ENCODE measurements at places on chromosomes 12 and 14.
A peak's percentile ranks its signal among the peaks of the same experiment; 100 is the strongest.

- DNase-seq: peak; percentile 24
These were observed 126.6 kb downstream of the BCAT1 start for GRCh38 chr12:24822121-24822899.

GRCh38 chr12:89134213-89134770 is 218.0 kb downstream of the DUSP6 start:
- no peak for DNase-seq

GRCh38 chr12:113674996-113675395 is 203.3 kb upstream of the LHX5 start:
- DNase-seq: no peak

DNA sequence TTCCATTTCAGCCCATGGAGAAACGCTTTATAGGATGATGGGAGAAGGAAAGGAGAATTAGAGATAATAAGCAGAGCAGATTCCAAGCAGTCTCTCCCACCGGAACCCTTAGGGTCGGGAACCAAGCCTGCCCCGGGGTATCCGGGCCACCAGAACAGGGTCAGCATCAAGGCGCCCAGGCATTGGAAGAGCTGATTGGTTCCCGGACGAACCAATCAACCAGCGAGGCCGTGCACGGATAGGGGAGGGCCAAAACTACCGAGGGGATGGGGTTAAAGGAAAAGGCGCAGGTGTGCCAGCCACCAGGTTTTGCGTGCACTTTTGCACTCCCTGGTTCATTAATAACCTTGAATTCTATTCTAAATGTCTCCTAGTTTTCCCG is 1.7 kb downstream of the PPM1H start:
- DNase-seq: peak; percentile 63

- peak; percentile 15 for DNase-seq
These were observed 691 bp downstream of the SLC2A13 start for GRCh38 chr12:40105265-40105514.

- no peak for DNase-seq
These were observed 101.4 kb downstream of the PDE3A start for GRCh38 chr12:20469756-20470155.

DNA sequence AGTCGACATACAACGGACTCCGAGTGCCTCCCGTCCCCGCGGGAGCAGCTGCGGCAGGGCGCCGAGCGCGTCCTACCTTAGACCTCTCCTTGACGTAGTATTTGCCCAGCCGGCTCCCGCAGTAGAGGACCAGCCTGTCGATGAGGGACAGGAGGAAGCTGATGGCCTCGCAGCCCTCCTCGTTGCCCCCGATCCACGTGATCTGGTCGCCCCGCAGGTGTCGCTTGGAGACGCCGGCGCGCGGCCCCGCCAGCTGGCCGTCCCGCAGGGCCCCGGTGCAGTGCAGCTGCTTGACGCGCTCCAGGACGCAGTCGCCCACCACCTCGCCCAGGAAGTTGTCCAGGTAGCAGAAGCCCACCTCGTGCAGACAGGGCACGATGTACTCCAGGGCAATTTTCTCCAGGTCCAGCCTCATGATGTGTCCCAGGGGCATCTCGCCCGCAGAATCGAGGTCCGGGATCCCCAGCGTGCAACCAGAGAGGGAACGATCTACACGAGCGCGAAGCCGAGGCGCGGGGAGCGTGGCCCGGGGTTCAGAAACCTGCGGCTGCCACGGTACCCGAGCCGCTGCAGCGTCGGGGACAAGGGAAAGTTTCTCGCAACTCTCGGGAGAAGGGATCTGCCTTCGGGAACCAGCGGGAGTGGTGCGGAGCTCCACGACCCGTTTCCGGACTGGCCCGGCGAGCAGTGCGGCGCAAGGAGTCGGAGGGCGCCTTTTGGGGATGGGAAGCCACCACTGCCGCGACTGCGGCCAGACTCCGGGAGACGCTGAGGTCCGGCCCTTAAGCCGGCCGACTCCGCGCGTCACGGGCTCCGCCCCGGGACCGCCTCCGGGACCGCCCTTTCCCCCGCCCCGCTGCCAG is at the start of gene EGLN3:
Gene EGLN3 (minus strand): TSS at position 755 of the 863 bp plus-strand sequence. CDS start 322 bp downstream, at position 433.
- DNase-seq: peak; percentile 52

DNA sequence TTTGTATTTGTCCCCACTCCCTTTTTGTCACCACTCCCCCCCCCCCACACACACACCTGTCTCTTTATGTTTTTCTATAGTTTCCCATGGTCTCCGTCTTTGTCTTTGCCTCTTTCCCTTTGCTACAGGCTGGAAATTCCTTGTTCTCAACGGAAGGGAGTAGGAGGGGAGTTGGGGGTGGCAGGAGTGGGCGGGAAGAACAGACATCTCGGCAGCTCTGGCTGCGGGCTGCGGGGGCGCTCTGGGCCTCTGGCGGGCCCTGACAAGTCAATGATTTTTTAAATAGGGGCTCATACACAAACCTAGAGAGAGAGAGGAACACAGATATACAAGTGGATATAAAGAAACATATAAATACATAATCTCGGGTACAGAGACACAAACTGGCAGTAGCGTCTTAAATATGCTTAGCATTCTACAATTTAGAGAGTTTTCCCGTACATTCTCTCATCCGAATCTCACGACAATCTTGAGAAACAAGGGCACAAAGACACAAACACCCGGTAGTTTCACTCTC is 2.4 kb upstream of the NAB2 start:
- DNase-seq: peak; percentile 67
